Activated B cell treated with CpG ODN at 0.5 μM for 24 hours (primary cell): ENCODE measurements at places on chromosomes 2 and 18.

DNA sequence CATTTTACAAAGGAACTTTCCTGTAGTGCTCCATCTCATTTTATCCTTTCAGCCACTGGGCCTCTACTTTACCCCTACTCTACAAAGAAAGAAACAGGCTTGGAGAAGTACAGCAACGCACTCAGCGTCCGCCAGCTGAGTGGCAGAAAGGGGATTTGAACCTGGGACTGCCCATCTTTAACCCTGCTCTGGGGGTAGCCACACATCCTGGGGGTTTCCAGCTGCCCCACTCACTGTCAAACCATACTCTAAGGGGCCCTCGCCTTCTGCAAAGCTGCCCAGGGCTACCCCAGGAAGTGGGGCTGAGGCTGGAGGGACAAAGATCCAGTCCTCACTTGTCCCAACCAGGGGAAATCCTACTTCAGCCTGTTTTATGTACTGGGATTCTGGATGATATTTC is 17.9 kb downstream of the HS1BP3 start:
- DNase-seq, result no peak

GRCh38 chr2:217049956-217050355 is 190.1 kb upstream of the TNP1 start:
- no peak for DNase-seq

DNA sequence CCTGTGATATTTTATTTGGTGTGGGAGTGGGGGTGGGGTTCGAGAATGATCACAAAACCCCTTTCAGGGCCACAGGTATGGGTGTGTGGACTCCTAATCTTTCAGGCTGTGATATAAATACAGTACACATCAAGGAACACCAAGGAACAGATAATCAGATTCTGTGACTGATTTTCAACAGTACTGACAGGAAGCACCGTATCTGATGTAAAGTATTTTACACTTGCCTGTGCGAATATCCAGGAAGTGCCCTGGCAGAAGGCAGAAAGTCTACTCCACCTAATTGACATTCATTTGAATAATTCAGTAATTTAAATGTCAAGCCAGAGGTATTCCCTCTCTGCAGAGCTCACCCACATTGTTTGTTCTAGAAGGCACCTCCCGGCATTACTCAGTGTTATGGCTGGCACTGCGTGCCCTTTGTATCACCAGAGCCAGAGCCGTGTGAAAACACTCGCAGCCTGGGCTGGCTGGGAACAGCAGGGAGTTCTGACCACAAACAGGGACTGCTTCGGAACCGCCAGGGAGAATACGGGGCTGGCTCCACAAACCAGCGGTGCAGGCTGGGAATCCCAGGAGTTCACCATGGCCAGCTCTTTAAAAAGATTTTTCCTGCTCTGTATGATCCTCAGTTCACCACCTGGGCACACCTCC is 91.8 kb downstream of the ACVR1 start:
- no peak for DNase-seq

DNA sequence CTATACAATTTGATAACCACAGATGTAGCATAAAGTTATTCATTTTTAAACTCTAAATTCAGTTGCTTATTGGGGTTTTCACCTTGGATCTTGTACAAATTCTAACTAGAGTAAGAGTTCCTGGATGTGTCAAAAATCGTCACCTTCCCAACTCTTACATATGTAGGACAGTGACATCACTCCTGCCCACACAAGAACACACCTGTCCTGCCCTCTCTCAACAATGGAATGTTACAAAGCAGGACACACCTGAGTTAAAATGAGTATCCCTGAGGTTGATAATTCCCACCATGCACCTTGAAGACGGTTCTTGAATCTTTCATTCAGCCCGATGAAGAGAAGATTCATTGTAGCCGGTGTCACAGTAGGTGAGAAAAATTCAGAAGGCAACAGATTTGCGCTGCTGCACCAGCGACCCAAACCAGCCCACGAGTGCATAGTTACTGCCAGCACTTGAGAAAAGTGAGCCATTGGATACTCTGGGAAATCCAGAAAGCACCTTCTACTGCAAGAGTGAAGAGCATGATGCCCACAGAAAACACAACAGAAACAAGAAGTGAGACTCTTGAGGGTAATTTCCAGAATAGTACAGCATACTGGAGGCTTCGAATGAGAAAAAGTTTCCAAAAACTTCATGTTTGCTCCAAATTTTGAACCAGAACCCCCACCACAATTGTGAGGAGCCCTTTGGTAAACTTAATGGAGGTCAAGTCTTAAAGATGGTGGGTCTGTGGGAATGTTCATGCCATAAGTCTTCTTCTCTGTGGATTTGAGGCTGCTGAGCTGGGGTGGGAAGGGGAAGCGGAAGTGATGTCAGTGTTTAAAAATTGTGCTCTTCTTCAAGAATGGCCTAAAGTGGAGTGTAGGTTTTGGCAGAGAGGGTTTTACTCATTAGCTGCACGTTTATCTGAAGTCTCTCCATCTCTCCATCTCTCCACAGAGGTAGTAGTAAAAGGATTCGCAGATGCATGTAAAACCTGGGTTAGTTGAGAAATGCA is 34.7 kb upstream of the ADAM23 start:
- no peak for DNase-seq

GRCh38 chr2:19000776-19001175 is 357.6 kb downstream of the OSR1 start:
- no peak for DNase-seq

DNA sequence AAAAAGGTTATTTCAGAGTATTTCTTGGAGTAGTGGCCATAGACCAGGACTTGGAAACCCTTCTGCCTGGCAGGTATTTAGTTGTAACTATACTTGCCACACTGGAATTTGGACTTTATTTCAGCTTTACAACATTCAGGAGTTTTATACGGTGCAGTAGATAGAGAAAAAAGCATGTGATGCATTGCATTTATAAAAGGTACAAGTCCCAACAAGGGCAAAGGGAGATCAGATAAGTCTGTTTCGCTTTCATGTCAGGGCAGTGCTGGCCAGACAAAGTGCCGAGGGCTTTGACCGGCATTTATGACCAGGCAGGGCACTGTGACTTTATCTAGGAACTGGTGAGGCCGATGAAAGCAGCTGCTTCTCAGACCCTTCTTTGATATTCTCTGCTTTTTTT is 145.4 kb downstream of the RTN4 start:
- no peak for DNase-seq

DNA sequence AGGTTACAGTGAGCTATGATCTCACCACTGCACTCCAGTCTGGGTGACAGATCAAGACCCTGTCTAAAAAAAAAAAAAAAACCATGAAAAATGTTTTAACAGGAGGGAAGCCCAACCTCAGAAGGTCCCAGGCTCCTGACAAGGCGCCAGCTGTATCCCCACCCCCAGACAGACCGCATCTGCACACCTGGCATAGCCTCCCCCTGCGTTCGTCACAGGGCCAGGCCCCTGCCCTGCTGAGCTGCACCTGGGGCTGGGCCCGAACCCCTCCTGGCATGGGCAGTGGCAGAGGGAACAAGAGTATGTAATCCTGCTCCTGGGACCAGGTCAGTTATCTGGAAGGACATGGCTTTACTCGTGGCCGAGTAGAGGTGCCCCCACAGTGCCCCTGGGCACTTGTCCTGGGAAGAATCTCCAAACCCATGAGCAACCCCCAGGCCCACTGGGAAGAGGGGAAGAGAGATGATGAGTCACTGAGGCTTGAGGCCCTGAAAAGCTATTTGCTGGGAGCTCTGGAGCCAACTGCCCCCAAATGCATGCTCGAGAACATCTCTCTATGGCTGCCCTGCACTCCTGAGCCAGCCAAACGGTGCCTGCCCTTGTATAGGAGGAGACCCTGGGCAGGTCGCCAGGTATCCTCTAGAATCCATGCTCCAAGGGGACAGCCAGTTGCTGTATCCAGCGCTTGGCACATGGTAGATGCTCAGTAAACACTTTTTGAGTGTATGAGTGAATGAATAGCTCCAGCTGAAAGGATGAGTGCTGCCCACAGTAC is 265.5 kb downstream of the ATAD2B start:
- DNase-seq, result no peak
